ENCODE measurements at places on chromosomes 3 and 15.

DNA sequence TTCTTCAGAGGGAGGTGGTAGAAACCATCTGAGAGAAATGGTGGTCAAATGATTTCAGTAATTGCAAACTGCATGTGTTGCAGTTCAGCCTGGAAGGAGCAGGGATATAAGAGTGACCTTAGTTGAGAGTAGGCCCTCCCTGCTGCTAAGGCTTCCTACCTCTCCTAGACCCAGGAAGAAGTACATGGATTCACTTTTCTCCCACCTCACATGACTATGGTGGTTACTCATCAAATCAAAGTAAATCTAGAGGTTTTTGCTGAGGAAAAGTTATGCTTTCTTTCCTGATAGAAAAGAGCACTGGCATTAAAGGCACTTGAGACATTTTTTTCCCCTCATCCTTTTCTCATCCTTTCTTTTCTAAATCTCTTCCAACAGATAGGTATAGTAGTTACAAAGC lies 43.2 kb upstream of the LEKR1 start:
- DNase-seq, result no peak

GRCh38 chr15:97009031-97009431 lies 678.5 kb downstream of the NR2F2 start:
- no peak for DNase-seq

- DNase-seq, result peak; percentile 84
Measured at GRCh38 chr3:138389841-138390581, 41.6 kb downstream of the MRAS start.

GRCh38 chr15:80573606-80574005 lies 121.5 kb upstream of the ABHD17C start:
- DNase-seq, result no peak

DNA sequence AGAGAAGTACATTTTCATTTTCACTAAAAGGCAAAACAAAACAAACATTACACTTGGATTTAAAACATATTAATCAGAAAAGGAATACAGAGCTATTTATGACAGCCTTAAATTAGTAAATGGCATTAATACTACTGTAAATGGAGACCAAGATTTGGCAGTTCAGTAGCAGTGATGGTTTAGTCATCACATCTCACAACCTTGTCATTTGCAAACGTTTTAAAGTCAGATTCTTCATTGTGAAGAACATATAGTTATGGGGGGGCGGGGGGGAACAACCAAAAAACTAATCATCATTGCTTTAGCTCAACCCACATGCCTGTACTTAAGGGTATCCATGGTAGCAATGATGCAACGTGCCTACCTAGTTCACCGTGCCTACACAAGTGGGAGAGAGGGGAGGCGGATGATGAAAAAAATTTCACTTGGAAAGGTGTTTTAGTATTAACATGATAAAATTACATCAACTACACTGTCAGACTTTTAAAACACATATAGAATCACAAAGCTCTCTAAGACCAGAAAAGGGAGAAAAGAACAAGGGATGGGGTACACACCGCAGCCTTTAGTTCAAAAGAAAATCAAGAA lies 40.1 kb downstream of the DLG1 start:
- DNase-seq, result no peak

GRCh38 chr15:91126080-91126479 lies 26.0 kb downstream of the SV2B start:
- DNase-seq, result no peak

- DNase-seq, result no peak
Measured at GRCh38 chr15:43775411-43775965, 1.3 kb downstream of the ELL3 start.

DNA sequence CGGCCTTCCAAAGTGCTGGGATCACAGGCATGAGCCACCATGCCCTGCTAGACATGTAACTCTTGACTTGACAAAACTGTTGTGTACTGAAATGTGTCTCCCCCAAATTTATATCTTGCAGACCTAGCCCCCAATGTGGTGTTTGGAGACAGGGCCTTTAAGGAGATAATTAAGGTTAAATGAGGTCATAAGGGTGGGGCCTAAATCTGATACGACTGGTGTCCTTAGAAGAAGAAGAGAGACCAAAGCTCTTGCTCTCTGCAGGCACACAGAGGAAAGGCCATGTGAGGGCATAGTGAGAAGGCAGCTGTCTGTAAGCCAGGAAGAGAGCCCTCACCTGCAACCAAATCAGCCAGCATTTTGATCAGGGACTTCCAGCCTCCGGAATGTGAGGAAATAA lies 361.3 kb downstream of the SV2B start:
- DNase-seq, result no peak

DNA sequence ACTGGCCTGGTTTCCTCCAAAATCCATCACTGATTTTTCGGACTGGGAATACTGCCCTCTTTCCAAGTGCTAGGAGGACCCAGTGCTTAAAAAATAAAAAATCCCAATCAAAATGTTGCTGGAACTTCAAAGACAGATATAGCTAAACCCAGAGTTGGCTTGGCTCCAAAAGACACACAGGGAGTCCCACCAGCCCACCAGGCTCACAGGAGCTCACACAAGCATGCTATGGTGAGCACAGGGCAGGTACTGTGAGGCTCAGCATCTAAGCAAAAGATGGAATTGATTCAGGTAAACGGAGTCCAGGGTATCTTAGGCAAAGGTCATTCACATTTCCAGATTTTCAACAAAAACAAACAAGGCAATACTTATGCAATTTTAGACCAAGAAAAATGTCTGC lies 3.7 kb downstream of the TRANK1 start:
- DNase-seq, result no peak

- no peak for DNase-seq
Measured at GRCh38 chr3:114318295-114318694, 24.5 kb downstream of the TIGIT start.

DNA sequence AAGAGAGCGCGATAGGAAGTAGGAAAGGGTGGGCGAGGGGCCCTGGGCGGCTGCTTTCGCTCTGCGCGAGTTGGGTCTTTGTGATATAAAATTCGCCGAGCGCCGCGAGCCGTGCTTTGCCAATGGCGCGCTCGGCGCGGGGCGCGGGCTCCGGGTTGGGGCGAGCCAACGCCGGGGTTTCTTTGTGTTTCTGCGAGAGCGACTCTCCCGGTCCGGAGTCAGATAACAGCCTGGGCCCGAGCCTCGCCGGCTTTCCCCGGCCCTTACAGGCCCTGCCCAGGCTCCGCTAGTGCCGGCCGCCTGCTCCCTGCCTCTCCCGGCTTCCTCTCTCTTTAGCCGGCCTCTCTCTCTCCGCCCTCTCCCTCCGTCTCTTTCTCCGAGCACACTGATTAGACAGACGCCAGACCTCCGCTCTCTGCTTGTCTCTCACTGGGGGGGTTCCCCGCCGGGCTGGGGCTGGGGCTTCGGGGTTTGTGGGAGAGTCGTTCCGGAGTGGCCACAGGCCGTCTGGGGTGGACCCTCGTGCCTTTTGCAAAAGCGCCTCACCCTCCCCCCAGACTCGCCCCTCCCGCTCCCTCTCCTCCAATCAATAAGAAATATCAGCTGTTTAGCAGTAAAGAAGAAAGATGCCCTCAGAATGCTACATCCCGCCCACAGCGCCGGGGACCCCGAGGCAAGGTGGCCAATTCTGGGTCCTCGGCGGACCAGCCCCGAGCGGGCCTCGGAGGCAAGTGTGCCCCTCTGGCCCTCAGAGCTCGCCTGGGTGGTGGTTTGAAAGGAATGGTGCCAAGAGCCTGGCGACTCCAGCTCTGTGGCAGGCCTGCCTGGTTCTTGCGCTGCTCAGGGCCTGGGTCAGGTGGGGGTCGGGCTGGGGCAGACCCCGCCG lies 2.9 kb downstream of the NR2F2 start:
- DNase-seq, result no peak

GRCh38 chr3:66031102-66031698 lies 7.5 kb downstream of the MAGI1 start:
- DNase-seq, result no peak

DNA sequence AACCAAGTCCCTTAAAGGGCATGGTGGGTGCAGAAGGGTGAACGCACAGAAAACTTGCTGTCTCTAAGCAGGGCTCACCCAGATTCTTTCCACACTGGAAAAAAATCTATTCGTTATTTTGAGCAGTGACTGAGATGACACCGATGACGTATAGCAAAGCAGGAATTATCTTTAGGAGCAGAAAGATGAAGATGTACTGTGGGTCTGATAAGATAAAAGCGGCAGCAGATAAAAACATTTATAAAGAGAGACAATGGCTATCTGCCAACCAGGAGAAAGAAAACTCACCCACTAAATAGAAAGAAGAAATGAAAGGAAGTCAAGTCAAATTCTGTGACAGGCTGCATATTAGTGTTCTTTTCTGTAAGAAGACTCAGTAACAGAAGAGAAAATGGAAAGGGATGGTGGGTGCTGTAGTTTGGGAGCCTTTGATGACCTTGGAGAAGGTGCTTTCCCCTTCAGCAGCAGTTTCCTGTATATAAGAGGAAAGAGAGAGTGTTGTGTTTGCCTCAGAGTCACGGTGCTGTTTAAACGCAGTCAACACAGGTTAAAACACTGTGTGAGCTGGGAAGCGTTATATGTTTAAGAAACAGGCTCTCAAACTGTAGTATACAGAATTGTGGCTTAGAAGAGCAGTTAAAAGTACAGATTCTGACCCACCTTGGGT lies 111.6 kb downstream of the AQP9 start:
- DNase-seq, result no peak

Measured in GM04504 (cell line).